ENCODE measurements at places on chromosomes 5 and 9.

DNA sequence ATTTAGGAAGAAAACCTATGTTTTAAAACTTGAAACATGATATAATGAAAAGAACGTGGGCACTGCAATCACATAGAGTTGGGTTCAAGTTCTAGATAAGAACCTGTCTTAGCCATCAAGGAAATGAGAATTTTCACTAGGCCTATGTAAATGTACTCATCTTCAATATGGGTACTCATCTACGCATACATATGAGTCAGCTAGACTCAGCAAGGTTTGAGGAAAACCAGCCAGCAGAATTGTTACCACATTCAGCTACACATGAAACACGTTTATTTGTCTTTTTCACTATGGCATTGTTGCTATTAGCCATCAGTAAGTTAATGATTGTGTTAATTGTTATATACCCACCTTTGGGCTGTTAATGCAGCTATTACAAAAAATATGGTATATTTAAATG, 146.3 kb downstream of the CHSY3 start:
- DNase-seq = no peak

GRCh38 chr5:33235304-33235703, 205.5 kb upstream of the TARS1 start:
- no peak for DNase-seq

- no peak for DNase-seq
These were observed 18.6 kb upstream of the NKD2 start for GRCh38 chr5:989961-990530.

GRCh38 chr5:83026516-83026915, 50.7 kb downstream of the TMEM167A start:
- DNase-seq = no peak

DNA sequence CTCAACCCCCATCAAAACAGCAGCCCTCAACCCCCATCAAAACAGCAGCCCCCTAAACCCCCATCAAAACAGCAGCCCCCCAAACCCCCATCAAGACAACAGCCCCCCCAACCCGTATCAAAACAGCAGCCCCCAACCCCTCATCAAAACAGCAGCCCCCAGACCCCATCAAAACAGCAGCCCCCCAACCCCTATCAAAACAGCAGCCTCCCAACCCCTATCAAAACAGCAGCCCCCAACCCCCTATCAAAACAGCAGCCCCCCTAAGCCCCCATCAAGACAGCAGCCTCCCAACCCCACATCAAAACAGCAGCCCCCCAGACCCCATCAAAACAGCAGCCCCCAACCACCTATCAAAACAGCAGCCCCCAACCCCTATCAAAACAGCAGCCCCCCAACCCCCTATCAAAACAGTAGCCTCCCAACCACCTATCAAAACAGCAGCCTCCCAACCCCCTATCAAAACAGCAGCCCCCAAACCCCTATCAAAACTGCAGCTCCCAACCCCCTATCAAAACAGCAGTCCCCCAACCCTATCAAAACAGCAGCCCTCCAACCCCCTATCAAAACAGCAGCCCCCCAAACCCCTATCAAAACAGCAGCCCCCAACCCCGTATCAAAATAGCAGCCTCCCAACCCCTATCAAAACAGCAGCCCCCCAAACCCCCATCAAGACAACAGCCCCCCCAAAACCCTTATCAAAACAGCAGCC, 1.2 kb downstream of the TPPP start:
- no peak for DNase-seq

DNA sequence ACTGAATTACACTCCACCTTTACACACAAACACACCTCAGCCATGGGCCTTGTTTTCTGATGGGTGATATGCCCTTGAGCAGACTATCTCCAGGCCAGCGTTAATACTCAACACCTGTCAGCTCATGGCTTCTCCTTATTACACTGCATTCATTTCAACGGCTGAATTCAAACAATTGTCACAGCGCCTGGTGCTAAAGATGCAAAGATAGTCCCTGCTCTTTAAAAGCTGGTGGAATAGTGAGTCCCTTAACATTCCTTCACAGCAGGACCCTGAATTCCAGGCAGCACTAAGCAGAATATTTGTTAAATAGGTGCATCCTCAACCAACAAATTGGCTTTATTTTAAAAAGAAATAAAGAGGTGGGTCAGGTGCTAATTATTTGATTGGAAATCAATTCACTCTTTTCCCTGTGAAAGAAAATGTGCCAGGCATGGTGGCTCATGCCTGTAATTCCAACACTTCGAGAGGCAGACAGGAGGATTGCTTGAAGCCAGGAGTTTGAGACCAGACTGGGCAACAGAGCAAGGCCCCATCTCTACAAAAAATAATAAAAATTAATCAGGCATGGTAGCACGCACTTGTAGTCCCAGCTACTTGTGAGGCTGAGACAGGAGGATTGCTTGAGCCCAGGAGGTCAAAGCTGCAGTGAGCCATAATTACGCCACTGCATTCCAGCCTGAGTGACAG, 155.7 kb upstream of the EFNA5 start:
- no peak for DNase-seq

- no peak for DNase-seq
These were observed 624.2 kb downstream of the KCTD16 start for GRCh38 chr5:144794922-144795321.

GRCh38 chr9:38318759-38319495, 73.6 kb upstream of the ALDH1B1 start:
- peak; percentile 18 for DNase-seq

GRCh38 chr5:119367502-119368237, 11.9 kb downstream of the TNFAIP8 start:
- DNase-seq = peak; percentile 57

DNA sequence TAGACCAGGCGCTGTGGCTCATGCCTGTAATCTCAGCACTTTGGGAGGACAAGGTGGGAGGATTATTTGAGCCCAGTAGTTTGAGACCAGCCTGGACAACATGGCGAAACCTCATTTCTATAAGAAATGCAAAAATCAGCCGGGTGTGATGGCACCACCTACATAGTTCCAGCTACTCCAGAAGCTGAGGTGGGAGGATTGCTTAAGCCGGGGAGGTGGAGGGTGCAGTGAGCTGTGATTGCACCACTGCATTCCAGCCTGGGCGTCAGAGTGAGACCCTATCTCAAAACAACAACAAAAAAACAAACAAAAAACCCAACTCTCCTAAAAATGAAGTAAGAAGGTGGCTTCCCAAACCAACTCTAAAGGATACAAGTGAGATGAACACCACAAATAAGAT, 23.0 kb downstream of the IARS1 start:
- DNase-seq = no peak

DNA sequence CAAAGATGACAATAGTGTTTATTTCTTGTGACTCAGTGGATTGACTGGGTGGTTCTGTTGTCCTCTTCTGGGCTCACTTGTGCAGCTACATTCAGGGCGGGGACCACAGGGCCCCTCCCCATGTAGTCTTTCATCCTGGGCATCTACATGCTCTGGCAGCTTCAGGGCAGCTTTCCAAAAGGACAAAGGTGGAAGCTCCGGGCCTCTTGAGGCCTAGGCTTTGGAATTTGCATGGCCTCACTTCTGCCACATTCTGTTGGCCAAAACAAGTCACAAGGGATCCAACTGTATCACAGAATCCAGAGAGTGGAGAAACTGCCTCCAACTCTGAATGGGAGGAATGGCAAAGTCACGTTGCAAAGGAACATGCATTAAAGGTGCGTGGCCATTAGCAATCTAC, 64.3 kb downstream of the ARHGAP26 start:
- no peak for DNase-seq

DNA sequence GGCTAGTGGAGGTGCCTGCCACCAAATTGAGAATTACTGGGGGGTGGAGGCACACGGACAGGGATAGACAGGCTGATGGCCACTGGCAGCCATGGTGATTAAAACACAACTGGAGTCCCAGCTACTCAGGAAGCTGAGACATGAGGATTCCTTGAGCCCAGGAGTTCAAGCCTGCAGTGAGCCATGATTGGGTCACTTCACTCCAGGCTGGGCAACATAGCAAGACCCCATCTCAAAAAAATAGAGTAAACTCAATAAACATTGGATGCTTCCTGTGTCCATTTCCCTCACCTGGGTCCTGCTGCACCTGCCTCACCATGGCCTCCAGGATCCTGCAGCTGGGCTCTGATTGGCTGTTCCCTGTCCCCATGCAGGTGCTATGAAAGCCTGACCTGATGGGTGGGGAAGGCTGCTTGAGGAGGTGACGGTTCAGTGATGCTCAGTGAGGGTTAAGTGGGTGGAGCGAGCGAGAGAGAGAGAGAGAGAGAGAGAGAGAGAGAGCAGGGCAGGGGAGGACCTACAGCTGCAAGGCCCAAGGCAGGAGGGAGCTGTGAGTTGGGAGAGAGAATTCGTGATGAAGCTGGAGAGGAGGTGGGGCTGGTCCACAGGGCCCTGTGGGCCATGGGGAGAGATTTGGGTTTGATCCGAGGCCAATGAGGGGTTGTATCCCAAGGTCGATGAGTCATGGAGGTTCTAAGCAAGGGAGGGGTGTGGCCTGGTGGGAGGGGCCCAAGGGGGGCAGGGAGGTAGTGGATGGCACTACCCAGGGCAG, 36.7 kb upstream of the FUBP3 start:
- no peak for DNase-seq

DNA sequence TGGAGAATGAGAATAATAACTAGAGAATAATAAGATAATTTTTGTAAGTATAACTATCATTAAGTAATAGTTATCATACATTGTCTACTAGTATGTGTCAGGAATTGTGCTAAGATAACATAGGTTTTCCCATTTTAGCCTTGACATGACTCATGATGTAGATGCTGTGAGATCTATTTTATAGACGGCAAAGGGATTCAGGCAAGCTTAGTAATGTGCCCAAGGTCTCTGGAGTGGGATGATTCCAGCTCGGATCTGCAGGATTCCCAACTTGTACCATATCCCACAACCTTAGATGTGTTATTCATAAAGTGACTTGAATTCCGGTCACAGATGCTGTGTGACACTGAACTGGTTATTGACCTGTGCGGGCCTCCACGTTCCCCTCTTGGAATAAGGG, 51.5 kb downstream of the IL31RA start:
- DNase-seq = no peak

DNA sequence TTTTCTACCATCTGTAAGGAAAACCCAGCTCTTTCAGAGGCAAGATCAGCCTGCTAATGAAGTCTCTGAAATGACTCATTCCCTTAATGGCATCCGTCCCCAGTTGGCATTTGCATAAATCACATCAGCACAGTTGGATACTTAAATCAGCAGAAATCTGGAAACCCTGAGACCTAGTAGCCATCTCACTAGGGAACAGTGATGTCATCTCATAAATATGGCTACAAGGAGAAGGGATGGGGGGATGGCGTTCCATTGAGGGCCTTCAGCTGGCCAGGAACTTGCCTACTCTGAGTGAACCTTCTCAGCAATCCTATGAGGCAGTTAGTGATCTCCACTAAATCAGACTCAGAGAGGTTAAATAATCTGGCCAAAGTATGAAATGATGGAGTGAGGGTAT, 81.8 kb downstream of the CMYA5 start:
- peak; percentile 71 for DNase-seq

GRCh38 chr9:131841765-131842318, 102.0 kb upstream of the RAPGEF1 start:
- no peak for DNase-seq

DNA sequence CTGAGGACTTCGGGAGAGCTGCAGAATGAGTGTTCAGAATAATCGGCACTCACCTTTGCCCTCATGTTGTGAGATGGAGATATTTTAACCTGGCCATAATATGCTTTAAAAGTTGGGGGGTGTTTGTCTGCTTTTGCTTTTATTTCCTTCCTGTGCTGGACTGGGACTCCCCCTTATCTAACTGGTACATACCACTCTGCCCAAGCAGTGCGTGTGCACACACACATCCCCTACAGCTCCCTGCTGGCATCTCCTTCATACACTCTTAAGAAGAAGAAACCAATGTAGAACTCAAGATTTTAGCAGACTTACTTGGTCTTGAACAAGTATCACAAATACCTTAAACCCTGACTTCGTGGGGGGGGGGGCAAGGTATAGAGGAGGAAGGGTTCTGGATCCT, 146.2 kb upstream of the DMRT1 start:
- no peak for DNase-seq

GRCh38 chr5:109944461-109944860, 254.7 kb downstream of the MAN2A1 start:
- DNase-seq = no peak

DNA sequence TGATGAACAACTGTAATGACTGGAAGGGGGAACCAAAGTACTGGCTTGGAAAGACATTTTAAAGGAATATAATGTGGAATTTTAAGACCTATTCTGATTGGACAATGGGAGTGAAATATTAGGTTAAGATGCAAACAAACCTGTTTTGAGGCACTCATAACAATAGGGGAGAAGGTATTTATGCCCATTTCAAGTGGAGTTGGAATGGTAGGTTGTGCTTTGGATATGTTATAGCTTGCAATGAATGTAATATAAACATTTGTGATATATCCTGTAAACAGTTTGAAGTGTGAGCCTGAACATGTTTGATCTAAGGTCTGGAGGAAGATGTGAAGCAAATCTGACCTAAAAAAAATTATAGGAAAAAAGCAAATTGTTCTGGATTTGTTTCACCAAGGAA, 129.6 kb upstream of the GRHPR start:
- no peak for DNase-seq

GRCh38 chr5:161269125-161269524, 277.4 kb downstream of the GABRB2 start:
- DNase-seq = no peak

DNA sequence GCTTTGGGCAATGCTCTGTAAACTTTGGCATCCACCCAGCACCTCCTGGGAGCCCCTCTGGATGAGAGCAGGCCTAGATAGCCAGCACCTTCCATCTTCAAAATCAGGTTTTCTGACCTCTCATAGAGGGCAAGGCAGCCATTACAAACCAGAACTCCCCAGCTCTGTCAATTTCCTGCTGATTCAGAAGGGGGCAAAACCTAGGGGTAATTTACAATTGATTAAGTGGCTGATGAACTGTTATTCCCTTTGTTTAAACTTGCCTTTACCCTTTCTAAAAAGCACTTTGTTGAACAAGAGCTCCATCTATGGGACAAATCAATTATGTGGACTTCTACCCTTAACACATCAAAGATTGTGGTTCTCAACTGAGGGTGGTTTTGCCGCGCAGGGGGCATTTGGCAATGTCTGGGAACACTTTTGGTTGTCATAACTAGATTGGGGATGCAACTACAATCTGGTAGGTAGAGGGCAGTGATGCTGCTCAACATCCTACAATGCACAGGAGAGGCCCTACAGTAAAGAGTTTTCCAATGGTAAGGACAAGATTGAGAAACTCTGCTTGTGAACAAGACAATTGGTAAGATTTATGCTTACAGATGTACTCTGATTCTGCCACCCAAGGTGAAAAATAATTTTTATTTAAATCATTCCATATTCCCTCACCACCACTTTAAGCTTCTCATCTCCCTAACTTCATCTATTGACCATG, 184.1 kb downstream of the MARCHF11 start:
- peak; percentile 67 for DNase-seq

- DNase-seq = no peak
These were observed 1034.8 kb downstream of the CDH12 start for GRCh38 chr5:21818370-21818720.

GRCh38 chr5:119353686-119354366, 2.0 kb upstream of the TNFAIP8 start:
- peak; percentile 31 for DNase-seq

DNA sequence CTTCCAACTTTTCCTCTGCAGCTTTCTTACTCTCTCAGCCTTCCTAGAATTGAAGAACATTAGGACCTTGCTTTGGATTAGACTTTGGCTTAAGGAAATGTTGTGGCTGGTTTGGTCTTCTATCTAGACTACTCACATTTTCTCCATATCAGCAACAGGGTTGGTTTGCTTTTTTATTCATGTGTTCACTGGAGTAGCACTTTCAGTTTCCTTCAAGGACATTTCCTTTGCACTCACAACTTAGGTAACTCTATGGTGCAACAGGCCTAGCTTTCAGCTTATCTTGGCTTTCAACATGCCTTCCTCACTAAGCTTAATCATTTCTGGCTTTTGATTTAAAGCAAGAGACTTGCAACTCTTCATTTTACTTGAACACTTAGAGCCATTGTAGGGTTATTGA, 153.1 kb downstream of the CCDC192 start:
- peak; percentile 23 for DNase-seq

Data from foreskin fibroblast (primary cell).